ENCODE measurements at places on chromosomes 2 and 18.
A peak's percentile ranks its signal among the peaks of the same experiment; 100 is the strongest.

DNA sequence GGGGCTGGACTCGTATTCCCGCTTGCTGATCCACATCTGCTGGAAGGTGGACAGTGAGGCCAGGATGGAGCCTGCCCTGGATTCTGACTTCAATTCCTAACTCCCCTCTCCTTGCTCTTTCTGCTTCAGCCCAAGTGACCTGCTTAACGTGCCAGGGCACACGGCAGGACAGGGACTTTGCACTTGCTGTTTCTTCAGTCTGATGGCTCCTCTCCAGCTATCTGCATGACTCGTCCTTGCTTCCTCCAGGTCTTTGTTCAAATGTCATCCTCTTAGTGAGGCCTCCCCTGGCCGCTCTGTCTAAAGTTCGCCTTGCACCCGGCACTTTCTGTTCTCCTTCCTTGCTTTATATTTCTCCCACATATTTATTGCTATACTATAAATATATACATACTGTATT, 357.6 kb downstream of the MTX2 start:
- no peak for DNase-seq

GRCh38 chr18:37604032-37604431, 38.4 kb upstream of the CELF4 start:
- peak; percentile 72 for DNase-seq

GRCh38 chr2:6993229-6993640, 76.0 kb downstream of the RNF144A start:
- DNase-seq, result no peak

DNA sequence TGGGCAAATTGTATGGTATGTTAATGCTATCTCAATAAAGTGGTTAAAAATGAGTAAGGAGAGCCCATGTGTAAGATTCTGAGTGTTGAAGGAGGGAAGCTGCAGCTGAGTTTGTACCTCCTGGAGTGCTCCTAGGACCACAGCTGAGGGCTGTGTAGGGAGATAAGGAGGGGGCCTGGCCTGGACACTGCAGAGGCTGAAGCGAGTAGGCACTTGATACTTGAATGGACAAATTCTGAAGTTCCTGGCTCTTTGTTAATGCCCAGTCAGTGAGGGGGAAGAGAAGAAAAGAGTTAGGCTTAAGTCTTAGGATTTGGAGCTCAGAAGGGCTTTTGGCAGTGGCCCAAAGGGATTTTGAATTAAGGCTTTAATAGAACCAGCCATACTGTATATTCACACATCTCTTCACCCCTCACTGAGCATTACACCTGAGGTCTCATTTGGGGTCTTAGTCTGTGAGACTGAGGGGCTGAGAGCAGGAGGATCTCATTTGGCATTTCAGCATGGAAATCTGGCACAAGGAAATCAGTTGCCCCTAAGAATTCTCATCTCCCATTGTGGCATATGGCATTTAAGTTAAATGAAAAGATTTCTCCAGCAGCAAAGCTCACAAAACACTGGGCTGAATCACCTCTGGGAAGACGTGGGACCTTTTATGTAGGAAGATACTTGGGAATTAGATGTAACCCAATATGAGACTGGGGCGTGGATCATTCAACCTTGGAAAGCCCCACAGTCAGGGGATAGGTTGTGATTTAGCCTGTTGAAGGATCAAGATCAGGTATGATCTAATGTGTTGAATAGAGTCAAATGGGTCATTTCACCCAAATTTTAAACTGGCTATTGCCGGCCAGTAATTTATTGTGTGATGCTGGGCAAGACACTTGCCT, 46.8 kb downstream of the LIPG start:
- no peak for DNase-seq

- no peak for DNase-seq
Measured at GRCh38 chr18:48085781-48086487, 155.5 kb upstream of the SMAD2 start.

GRCh38 chr18:1062588-1062987, 157.9 kb downstream of the ADCYAP1 start:
- DNase-seq, result no peak

DNA sequence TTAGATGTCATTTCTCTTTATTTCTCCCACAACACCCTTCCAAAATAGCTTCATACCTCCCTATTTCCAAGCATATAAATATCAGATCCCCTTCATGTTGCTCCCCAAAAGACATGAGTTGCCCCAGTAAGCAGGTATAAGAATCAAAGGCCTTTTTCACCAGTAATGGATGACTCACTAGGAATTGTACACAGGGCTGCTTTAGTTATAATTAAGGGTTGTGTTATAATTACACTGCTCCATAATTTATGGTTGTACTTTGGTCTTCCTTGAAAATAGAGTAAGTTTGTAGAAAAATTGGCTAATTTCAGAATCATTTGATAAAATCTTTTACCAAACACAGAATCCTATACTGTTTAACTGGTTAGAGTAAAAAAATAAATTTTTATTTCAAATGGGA, 8.8 kb upstream of the AQP4 start:
- no peak for DNase-seq

GRCh38 chr2:140586379-140586778, 1544.4 kb downstream of the LRP1B start:
- DNase-seq, result no peak

DNA sequence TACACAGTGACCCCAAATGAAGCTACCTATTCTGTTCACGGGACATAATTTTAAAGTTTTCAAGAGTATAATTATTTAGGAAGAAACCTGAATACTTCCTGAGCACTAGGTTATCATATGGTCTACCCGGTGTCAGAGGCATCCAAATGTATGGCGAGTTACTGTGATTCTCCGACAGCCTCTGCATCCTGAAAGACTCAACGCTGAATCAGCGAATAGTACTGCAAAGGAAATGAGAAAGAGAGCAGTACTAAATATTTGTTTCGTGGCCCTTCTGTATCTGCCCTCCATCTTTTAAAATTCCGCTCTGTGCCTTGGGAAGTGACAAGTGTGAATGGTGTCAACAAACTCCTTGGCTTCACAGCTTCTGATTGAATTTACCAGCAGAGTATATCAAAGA, 358.0 kb upstream of the ZEB2 start:
- DNase-seq, result no peak

GRCh38 chr18:47260120-47260923, 8.9 kb upstream of the SKOR2 start:
- DNase-seq, result no peak

DNA sequence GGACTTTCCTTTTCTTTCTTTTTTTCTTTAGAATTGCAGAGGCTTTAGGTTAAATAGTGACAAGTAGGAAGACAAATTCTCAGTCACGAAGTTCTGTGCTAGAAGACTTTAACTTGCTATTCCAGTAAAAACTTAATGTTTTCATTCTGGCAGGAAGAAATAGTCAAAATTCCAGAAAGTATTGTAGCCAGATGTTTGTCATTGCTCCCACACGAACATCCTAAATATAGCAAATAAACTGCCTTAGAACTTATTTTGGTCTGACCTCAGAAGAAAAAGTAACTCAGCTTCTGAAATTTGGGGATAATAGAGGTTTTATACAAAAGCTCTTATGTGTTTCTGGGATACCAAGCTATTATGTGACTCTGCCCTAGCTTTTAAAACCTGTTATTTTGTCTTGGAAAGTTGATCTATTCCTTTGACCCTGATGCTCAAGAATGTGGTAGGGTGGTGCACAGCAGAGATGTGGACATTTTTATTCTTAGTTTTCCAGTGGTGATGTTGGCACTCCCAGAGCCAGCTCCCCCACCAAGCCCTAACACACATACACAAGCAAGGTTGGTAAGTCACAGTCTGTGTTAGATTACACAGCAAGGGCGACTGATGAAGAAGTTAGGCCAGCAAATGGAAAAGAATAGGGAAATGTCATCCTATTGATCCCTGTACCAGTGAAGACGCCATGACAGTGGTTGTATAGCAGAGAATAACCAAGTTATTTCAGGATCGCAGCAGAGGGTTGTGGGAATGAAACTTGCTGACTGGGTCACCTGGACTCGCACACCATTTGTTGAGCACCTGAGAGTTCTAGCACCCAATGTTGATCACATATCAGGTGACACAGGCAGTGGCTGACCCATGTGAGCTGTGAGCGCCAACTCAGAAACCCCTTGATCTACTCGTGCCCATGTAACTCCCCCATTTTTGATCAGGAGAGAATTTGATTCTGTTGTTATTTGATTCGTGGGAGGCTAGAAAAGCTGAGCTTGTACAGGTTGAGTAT, 23.7 kb downstream of the FARP2 start:
- no peak for DNase-seq

DNA sequence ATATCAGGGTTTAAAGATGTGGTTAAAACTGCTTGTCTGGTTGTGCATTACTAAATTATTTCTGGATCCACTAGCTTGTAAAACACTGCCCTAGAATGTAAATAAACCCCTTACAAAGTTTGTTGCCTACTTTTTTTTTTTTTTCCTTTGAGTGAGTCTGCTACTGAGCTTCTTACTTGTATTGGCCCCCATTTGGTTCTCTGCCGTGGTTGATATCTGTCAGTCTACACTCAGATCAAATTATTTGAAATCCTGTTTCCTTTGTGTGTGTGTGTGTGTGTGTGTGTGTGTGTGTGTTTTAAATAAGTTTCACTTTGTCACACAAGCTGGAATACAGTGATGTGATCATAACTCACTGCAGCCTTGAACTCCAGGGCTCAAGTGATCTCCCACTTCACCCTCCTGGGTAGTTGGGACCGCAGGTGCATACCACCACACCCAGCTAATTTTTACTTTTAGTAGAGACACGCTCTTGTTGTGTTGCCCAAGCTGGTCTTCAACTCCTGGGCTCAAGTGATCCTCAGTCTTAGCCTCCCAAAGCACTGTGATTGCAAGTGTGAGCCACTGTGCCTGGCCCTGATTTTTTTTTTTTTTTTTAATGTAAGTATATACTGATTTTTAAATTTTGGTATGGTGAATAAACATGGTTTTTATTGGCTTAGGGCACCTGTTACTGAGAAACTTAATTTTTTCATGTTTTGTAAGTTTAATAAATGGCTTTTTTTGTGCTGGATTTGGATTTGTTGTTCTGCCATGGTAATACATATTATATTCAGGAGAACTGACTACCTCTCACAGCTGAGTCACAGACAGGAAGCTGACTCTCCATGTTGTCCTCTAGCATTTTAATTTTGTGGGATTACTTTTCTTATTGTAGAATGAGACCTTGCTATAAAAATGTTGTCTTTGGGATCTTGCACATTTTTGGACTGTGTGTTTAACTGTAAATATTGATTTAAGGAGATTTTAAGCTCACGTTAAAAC, 48.5 kb downstream of the MAP4K4 start:
- DNase-seq, result peak; percentile 17

DNA sequence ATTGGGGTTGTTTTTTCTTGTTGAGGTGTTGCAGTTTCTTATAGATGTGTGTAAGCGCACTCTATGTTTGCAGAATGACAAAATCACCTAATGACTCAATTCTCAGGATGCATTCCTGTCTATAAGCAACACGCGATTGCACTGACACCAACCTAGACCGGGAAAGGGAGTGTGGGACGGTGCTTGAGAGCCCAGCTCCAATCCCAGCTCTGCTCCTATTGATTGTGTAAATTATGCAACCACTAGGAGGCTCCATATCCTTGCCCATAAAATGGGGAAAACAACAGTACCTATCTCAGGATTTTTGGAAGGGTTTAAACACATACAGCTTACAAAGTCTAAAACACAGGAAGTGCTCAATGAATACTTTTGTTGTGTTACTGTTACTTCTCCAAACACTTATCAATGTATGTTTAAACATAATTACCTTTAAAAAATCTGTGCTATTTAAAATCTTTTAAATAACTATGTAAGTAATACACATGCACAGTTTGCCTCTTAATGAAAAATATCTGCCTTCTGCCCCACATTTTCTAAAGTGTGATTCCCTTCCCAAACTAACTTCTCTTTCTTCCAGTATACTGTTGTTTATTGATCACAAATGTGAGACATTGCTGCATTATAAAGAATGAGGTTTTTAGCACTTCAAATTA, 132.5 kb downstream of the SPHKAP start:
- DNase-seq, result no peak

- peak; percentile 72 for DNase-seq
Measured at GRCh38 chr18:58230438-58231179, 186.6 kb downstream of the NEDD4L start.

DNA sequence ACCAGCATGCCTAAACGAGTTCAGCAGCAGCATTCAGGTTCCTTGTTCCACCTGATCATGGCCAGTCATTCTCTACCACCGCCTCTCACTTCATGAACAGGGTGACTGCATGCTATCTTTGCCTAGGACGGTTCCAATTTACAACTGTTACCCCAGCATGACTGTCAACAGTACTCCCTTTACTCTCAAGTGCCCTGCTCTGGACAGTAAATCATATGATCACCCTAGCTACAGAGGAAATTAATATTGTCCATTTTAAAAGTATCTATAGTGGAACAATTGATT, 25.7 kb downstream of the MGAT4A start:
- DNase-seq, result no peak

DNA sequence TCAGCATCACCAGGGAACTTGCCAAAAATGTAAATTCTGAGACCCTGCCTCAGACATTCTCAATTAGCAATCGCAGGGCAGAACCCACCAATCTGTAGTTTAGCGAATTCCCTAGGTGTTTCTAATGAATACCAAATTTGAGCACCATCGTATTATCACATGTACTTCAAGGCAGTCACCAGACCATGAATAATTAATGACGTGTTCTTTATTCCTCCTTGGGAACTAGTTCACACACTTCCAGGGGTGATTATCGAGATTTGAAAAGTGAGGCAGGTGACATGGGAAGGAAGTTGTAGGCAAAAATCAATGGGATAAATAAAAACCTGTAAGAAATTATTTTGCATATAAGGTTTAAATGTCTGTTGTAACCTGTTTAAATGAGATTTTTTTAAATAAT, 102.5 kb upstream of the CRIM1 start:
- DNase-seq, result no peak

GRCh38 chr2:154537843-154538450, 160.5 kb upstream of the KCNJ3 start:
- DNase-seq, result no peak

GRCh38 chr2:43255296-43255910, 29.0 kb upstream of the ZFP36L2 start:
- no peak for DNase-seq

DNA sequence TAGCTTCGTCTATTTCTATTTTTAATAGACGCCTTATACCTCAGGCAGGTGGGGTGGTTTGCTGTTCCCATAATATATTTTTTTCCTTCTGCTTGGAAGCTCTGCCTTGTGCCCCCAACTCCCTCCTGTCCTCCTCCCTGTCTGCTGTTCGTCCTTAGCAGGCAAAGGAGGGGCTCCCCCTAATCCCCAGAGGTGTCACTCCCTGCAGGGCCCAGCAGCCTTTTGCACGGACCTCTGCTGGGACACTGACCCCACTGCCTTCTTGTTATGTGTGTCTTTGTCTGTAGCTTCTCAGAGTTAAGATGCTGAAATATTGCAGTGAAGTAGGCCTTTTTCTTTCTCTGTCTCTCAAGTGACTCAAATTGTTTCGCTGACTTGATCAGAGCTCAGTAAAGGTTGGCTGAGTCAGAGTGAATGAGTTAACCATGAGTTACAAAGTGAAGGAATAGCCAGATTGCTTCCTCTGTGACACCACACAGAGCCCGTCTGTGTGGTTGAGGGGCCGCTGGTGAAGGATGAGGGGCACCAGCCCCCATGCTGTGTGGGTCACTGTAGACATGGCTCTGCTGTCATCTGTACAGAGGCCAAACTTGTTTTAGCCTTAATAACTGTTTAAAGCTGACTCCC, 47.7 kb downstream of the PRKCE start:
- no peak for DNase-seq

GRCh38 chr2:179802051-179802882, 59.1 kb downstream of the ZNF385B start:
- no peak for DNase-seq

- DNase-seq, result no peak
Measured at GRCh38 chr2:36800381-36800780, 103.9 kb downstream of the VIT start.

Data from esophagus muscularis mucosa (tissue), 4 donors.